Common myeloid progenitor, CD34-positive (primary cell): ENCODE measurements at places on chromosomes 1 and 21.

GRCh38 chr1:119040489-119040888 lies 52.3 kb upstream of the TBX15 start:
- H3K4me1 ChIP-seq: no peaks in the 10 kb centered on the region
- DNase-seq: no peak
- no peaks in the 10 kb centered on the region for H3K36me3 ChIP-seq
- H3K27me3 ChIP-seq: no peaks in the 10 kb centered on the region
- H3K27ac ChIP-seq: no peak overlapping the region
- H3K4me3 ChIP-seq: no peak overlapping the region

- H3K27me3 ChIP-seq: no peaks in the 10 kb centered on the region
- H3K4me1 ChIP-seq: no peaks in the 10 kb centered on the region
- no peak overlapping the region for H3K27ac ChIP-seq
- DNase-seq: no peak
- no peak overlapping the region for H3K4me3 ChIP-seq
These were observed 54.3 kb downstream of the WNT9A start for GRCh38 chr1:227893300-227893948.

GRCh38 chr1:154857022-154857421 lies 13.1 kb downstream of the KCNN3 start:
- no peak overlapping the region for H3K4me3 ChIP-seq
- no peaks in the 10 kb centered on the region for H3K4me1 ChIP-seq
- no peak for DNase-seq
- no peak overlapping the region for H3K27ac ChIP-seq

- no peaks in the 10 kb centered on the region for H3K36me3 ChIP-seq
- no peak overlapping the region for H3K27ac ChIP-seq
- no peaks in the 10 kb centered on the region for H3K4me1 ChIP-seq
- DNase-seq: no peak
- H3K4me3 ChIP-seq: no peak overlapping the region
These were observed 5.7 kb downstream of the AGMAT start for GRCh38 chr1:15578921-15579682.

GRCh38 chr21:46402421-46402820 lies 56.3 kb upstream of the DIP2A start:
- no peaks in the 10 kb centered on the region for H3K4me1 ChIP-seq
- no peak overlapping the region for H3K27ac ChIP-seq
- H3K36me3 ChIP-seq: peaks cover 40% of the 10 kb centered on the region
- H3K27me3 ChIP-seq: no peaks in the 10 kb centered on the region
- H3K4me3 ChIP-seq: no peak overlapping the region
- DNase-seq: no peak

- peaks cover 11% of the 10 kb centered on the region for H3K4me1 ChIP-seq
- H3K27ac ChIP-seq: no peak within 1 kb of the TSS
- peaks cover 53% of the 10 kb centered on the region for H3K27me3 ChIP-seq
- no peaks in the 10 kb centered on the region for H3K36me3 ChIP-seq
These were observed at the start of gene SLC44A3 for GRCh38 chr1:94819945-94820746. TSS of gene SLC44A3 (plus strand) at chr1:94820357. CDS start at chr1:94820452, 95 bp downstream.

GRCh38 chr1:200724064-200724463 lies 14.6 kb upstream of the CAMSAP2 start:
- no peaks in the 10 kb centered on the region for H3K27me3 ChIP-seq
- H3K4me3 ChIP-seq: no peak overlapping the region
- no peak overlapping the region for H3K27ac ChIP-seq
